Heart left ventricle (tissue), 16 donors: ENCODE measurements at places on chromosomes 1 and 21. TPM values are rescaled to one million over a fixed set of nuclear protein-coding genes. Genes with fewer than 3 reads are reported as not detected.

DNA sequence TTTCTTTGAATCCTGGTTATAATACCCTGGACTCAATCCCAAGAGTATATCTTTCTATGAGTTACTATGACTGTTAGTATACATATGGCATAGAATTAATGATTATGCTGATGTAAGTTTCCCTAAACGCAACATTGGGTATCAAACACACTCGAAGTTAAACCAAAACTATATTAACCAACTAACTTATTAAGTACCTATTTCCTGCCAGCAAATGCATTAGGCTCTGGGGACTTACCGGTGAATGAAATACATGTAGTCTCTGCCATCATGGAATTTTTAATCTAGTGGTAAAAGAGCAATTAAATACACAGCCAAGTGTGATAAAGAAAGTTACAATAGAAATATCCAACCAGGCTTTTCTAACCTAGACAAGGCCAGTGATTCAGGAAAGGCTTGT, 193.6 kb upstream of the ADGRL2 start:
- no peak for DNase-seq

- no peak for DNase-seq
Observed at GRCh38 chr1:56065729-56066128, 513.6 kb downstream of the PLPP3 start.

DNA sequence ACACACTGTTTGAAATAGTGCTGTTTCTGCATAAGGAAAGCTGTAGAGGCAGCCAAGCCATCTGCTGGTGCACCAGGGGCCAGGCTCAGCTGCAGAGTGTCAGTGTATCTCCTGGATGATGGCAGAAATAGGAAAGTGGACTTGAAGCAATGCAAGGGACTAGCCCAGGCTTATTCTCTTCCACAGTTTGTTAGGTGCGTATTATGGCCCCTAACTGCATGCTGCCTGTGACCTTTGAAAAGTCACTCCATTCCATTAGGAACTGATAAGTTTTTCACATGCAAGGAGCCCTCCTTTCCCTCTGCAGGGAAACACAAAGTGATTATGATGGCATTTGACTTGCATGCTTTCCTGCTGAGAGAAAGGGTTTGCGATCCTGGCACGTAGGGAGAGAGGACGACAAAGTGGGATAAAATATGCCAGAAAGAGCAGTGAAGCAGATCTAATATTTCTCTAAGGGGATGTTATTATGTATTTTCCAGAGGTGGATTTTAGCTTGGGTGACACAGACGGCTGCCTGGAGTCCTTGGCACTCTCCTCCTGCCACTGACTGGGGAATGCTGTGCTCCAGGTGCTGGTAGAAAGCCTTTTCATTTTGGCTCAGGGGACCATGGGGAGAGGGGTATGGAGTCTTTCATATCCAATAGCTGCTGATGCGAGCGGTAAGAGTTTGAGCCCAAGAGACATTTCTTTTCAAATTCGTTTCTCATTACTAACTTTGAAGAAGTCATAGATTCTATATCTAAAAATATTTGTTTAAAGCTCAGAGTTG, 402.1 kb upstream of the B3GALT2 start:
- DNase-seq = peak; percentile 21

The PEF1 gene
- polyA plus RNA-seq = 36.1 TPM

DNA sequence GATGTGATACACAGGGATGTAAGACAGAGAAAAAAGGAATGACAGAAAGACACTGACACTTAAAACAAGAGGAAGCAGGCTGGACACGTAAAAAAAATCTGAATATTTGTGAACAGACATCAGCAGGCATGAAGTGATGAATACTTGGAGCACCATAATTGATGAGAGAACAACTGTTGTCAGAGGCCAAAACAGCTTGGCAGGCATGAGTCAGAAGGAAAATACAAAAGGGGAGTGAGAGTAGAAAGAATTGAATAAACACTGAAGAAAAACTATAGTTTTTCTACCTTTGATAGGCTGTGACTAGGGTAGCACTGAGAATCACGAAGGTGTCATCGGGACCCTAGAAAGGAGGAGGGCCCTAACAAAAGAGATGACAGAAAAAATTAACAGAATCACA, 21.6 kb upstream of the GUCA2A start:
- DNase-seq = no peak

The SMIM1 gene
- polyA plus RNA-seq = 51.2 TPM

The LCE2A gene
- polyA plus RNA-seq = not detected

- no peak for DNase-seq
Observed at GRCh38 chr1:98197356-98197755, 276.5 kb upstream of the DPYD start.

GRCh38 chr1:174497478-174497877, 49.7 kb downstream of the GPR52 start:
- DNase-seq = no peak

DNA sequence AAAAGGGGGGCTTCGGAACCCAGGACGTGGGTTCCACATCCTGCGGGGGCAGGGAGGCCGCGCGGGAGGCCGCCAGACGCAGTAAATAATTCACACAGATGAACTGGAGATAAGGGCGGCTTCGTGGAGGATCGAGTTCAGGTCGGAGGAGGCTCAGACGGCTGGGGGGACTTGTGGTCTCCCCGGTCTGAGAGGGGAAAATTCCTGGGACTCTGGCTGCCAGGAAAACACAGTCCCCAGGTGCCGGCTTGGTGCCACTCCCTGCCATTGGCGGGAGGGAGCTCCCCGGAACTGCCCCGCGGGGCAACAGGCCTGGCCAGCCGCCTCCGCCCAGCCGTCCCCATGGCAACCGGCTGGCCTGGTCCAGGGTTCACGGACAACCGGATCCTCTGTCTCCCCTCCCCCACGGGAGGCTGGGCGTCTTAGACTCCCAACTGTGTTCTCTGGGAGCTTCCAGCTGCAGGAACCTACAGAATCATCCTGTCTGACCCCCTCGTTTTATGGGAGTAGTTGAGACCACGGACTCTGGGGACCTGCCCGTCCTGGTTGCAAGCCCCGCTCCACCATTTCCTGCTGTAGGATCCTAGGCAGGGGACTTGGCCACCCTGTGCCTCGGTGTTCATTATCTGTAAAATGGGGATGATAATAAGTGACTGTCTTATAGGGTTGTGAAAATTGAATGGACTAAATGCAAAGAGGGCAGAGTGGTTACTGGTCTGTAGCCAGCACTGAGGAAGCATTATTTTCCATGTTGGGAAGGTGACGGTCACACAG, 9.6 kb downstream of the CAMK2N1 start:
- peak; percentile 79 for DNase-seq

The ARMH1 gene
- 0.88 TPM for polyA plus RNA-seq

GRCh38 chr1:26069941-26070295, 2.5 kb upstream of the TRIM63 start:
- no peak for DNase-seq

The CFHR4 gene
- polyA plus RNA-seq = not detected

The OR2T35 gene
- not detected for polyA plus RNA-seq

The SLX9 gene
- polyA plus RNA-seq = 63.8 TPM

DNA sequence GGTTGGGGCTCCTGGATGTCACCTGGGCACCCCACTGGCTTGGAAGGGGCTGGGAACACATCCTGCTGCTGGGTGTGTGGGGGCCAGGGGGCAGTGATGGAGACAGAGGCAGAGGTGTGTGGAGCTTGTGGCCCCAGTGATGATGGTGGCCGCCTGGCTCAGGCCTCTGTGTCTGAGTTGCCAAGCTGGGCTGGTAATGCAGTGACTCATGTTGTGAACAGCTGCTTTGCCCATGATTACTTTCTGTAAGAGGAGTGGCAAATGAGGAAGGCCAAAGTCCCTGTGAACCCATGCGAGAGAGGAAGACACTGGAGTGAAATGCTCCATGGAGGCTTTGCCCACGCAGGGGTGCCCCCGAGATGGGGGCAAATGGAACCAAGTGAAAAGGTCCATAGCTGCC, 86.8 kb downstream of the KCNJ6 start:
- DNase-seq = no peak

The UBXN10 gene
- 0.53 TPM for polyA plus RNA-seq

- no peak for DNase-seq
Observed at GRCh38 chr1:237507005-237507404, 383.7 kb downstream of the ZP4 start.

GRCh38 chr1:185541871-185542301, 192.3 kb upstream of the HMCN1 start:
- no peak for DNase-seq

- no peak for DNase-seq
Observed at GRCh38 chr1:16088996-16089395, 15.5 kb upstream of the FAM131C start.

DNA sequence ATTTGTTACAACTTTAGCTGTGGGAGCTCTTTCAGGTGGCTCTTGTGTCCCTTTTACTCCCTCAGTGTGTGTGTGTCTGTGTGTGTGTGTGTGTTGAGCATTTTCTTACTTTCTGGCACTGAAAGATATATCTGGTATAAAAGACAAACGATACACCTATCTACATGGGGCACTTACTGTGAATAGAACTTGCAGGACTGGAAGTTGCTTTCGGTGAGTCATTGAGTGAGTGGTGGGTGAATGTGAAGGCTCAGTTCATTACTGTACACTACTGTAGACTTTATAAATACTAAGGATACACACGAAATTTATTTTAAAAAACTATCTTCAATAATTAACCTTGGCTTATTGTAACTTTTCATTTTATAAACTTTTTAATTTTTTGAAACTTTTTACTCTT, 38.7 kb downstream of the BTBD8 start:
- no peak for DNase-seq

The PDIK1L gene
- polyA plus RNA-seq = 2.1 TPM

- DNase-seq = no peak
Observed at GRCh38 chr1:152902636-152903035, 5.7 kb upstream of the IVL start.

The PTPN7 gene
- polyA plus RNA-seq = 0.36 TPM

- no peak for DNase-seq
Observed at GRCh38 chr1:78029793-78030192, 16.0 kb upstream of the GIPC2 start.

GRCh38 chr1:67650061-67650460, 34.9 kb upstream of the GADD45A start:
- no peak for DNase-seq

- no peak for DNase-seq
Observed at GRCh38 chr1:51776408-51776807, 102.1 kb downstream of the NRDC start.

The SAMD13 gene
- 0.42 TPM for polyA plus RNA-seq

The GRHL3 gene
- polyA plus RNA-seq = not detected

The RCAN3 gene
- 2.1 TPM for polyA plus RNA-seq

The CORT gene
- polyA plus RNA-seq = not detected

DNA sequence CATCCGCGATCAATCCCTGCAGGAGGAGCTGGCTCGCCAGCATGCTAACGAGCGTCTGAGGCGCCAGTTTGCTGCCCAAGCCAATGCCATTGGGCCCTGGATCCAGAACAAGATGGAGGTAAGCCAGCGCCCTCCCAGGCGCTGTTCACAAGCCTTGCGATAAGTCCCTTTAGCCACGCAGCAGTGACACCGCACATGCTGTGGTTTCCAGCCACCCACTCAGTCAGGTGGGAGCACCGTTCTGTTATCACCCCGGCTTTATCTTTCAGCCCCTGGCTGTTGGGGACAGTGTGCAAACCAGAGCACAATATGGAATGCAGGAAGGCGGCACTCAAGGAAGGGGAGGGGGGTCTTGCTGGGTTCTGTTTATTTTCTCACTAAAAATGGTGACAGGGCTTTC, 41.1 kb upstream of the MTR start:
- DNase-seq = peak; percentile 63

DNA sequence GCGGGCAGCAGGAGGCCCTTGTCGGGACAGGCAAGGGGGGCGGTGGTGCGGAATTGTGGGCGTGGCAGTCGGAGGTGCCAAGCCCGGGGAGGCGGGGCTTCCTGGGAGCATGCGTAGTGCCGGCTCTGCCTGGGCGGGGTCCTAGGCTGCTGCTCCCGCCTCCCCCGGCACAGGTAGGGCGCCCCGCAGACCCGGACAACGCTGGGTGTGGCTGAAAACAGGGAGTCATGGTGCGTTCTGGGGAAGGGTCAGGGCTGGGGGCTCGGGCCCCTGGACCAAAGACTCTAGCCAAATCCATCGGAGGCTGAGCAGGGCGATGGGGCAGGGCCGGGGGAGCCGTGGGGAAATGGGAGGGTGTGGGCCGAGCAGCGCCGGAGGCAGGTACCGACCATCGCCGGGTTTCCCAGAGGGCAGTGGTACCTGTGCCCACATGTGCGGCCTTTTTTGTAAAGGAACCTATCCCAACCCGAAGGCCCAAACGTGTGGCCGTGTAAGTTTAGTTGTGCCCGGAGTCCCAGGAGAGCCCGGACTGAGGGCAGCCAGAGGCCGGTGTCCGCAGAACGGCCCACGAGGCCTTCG, 231.9 kb downstream of the SDCCAG8 start:
- DNase-seq = no peak

GRCh38 chr1:232287676-232288569, 342.0 kb downstream of the SIPA1L2 start:
- DNase-seq = peak; percentile 49

The TAS1R1 gene
- polyA plus RNA-seq = not detected

DNA sequence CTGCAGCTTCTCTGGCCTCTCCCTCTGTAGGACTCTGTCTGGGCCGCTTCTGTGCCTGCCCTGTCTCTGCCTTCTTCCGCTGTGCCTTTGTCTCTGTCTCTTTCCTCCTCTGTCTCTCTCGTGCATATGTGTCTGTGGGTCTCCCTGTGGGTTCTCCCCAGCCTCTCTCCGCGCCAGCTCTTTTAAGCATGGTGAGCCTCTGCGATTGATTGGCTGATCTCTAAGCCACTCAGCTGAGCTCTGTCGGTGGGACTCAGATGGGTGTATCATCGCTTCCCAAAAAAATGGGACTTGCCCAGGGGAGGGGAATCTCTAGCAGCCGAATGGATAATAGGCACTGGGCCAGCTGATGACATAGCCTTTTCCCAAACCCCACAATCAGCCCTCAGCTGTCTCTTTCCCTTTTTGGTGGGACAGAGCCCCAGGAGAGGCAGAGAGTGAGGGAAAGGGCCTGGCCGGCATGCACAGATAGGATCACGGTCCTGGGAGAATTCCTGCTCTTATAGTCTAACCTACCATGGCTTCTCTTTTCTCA, at the start of gene ADAMTS4:
Gene ADAMTS4 (minus strand): TSS at position 158 of the 535 bp plus-strand sequence. CDS start 427 bp downstream, outside the sequence.
- DNase-seq = peak; percentile 80

The RGS4 gene
- polyA plus RNA-seq = 2.8 TPM
